ENCODE measurements at places on chromosomes 12 and 14. TPM values are rescaled to one million over a fixed set of nuclear protein-coding genes. Genes with fewer than 3 reads are reported as not detected.

GRCh38 chr12:6330192-6330591 is 11.7 kb downstream of the TNFRSF1A start:
- DNase-seq = no peak

DNA sequence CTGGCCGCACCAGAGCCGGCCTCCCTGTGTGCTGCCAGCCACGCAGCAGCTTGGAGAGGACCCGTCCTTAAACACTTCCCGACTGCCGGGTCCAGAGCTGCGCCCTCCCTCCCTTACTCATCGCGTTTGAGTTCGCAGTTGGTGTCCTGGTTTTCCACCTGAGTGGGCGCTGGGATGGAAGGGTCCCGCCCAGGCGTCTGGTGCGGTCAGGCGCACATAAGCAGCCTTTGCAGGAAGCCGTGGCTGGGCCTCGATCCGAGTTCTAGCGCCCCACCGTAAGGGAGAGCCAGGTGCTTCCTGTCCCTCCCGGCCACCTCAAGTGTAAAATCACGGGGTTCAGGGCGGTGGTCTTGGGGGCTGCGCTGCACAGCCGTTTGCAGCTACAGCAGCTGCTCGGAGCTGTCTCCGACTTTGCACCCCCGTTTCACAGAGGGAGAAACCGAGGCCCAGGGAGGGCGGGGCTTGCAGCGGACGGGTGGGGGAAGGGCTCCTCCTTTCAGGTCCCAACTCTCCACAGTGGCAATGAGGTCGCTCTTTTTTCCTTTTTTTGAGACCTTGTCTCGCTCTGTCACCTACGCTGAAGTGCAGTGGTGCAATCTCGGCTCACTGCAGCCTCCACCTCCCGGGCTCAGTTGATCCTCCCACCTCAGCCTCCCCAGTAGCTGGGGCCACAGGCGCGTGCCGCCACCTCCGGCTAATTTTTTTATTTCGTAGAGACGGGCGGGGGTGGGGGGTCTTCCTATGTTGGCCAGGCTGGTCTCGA is 51.3 kb downstream of the LRCOL1 start:
- no peak for DNase-seq

The PEBP1 gene
- 213 TPM for total RNA-seq

GRCh38 chr12:15151161-15152091 is 69.8 kb downstream of the RERG start:
- no peak for DNase-seq

The TPH2 gene
- not detected for total RNA-seq

DNA sequence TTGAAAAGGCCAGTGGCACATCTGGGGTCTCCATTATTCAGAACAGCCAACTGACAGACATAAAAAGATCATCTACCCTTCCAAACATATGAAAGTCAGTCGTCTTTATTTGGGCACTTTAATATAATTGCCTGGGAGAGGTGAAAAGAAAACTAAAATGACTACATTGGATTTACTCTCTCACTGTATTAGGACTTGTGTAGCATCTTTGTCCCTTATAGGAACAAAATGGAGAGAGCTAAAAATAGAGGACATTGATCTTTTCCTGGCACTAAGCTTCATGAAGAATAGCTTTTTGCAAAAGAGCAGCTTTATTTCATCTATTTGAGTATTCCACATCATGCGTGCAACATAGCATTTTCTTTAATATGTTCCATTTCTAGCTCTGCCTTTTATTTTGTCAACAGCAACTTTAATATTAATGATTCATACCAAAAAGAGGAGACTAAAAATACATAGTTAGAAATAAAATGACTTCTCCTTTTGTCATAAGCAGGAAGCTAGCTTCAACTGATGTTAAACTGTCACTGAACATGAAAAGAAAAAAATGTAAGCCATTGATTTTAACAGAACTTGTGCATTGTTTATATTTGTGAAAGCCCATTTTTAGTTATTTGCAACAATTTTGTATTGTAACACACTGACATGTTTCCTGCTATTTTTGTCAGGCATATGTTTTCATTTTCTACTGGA is 254.6 kb downstream of the SEC23A start:
- DNase-seq = no peak

DNA sequence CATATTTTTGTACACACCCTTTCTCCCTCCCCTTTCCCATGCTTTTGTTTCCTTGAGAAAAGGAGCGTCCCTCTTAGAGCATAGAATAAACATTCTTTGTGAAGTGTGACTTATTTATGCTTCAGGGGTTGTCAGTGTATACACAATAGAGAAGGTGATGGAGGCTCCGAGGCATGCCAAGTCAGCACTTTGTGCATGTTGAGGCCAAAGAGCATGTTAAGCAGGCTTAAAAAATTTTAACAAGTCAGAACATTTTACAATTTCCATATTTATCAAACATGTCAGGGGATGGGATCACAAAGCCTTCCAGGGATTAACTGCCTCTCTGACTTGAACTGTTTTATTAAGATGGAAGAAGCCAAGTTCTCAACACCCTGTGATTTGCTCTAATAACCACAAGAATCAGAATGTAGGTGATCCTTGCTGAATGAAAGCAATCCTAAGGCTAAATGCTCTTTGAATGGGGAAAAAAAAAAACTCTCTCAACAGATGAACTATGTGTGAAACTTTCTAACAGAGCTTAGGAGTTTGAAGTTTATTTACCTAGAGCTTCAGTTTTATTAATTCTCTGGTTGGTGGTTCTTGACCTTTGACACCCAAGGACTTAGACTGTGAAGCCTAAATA is 223.1 kb downstream of the RAD51B start:
- DNase-seq = peak; percentile 29

The NELL2 gene
- total RNA-seq = not detected

- no peak for DNase-seq
Observed at GRCh38 chr14:103522649-103523574, at the start of gene CKB. CKB (minus strand) TSS chr14:103522830; CDS start chr14:103522493, 337 bp downstream.

DNA sequence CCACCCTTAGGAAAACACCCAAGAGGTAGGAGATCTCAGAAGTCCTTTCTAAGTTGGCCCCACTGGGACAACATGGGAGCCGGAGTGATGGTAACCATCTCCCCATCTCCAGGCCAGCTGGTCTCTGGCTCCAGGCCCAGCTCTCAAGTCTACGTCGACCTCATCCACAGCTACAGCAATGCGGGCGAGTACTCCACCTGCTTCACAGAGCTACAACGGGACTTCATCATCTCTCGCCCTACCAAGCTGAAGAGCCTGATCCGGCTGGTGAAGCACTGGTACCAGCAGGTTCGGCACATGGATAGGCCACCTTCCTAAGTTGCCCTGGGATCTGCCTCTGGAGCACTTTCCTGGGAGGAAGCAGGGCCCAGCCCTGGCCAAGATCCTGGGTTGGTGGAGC is 11.0 kb upstream of the OAS2 start:
- DNase-seq = no peak

DNA sequence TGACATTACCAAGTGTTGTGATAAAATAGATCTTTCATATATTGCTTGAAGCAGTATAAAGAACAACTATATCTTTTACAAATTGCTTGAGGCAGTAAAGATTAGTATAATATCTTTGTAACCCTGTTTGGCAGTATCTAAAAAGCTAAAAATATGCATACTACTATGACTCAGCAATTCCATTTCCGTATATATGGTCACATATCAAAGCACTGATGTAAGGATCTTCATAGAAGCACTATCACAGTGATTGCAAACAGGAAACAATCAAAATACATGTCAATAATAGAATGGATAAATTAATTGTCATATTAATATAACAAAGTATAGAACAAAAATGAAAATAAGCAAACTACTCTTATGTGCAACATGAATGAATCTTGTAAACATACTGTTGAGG is 158.4 kb upstream of the IGF1 start:
- DNase-seq = no peak

Data from MG63 (cell line).